ENCODE measurements at places on chromosomes 13 and 19.

DNA sequence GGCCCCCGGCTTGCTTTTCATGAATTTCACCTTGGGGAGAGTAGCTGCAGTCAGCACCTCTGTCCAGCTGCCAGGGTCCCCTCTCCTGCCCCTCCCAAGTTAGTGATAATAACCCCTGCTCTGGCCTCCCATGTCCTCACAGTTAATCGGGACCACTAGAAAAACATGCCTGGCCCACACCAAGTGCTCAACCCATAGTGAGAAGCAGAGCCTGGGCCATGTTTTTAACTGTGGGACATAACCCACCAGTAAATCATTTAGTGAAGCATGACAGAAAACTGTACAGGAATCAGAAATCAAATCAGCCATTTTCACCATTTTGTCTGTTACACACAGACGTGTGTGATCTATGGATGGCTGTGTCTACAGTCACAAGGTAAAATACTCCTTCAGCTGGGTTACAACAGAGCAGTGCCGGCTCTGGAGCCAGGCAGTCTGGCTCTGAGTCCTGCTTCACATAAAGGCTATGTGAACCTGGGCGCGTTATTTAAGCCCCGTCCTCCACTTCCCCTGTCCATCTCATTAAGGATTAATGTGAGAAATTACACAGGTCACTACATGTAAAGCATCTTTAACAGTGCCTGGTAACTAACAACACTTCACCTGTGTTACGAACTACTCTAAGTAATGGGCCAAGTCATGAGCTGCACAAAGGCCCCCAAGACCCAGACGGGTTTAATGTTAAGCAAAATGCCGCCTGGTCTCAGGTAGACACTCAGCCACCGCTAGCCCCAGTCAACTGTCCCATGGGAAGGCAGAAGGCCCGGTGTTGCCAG lies 7.6 kb upstream of the ECH1 start:
- no peak for DNase-seq

DNA sequence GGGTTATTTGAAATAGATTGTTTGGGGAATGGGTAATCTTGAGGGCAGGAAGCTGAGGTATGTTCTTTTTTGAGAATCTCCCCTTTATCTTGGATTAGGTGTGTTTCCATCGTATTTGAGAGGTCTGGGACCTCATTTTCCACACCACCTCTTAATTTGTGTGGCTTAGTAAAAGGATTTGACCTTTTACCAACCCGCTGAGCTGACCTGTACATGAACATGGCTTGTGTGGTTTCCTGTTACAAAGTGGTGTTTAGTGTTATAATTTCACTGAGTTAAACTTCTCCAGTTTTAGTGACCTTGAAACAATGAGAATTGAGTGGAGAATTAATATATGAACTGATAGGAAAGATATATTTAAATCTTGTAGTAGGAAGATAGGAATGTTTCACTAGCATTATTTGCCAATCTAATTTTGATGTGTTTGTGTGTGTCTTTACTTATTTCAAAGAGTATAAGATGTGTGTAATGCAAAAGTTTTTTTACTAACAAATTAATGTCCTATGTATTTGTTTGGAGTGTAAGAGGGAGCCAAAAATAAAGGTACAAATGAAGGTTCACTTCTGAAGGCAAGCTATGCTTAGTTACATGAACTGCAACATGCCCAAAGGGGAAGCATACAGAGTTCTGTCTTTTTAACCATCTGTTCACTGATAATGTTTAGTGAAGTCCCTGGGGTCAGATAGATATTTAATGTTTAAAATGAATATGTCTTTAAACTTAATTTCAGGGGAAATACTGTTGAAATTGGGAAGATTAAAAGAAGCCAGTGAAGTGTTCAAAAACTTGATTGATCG lies 17.1 kb downstream of the NAA16 start:
- no peak for DNase-seq

DNA sequence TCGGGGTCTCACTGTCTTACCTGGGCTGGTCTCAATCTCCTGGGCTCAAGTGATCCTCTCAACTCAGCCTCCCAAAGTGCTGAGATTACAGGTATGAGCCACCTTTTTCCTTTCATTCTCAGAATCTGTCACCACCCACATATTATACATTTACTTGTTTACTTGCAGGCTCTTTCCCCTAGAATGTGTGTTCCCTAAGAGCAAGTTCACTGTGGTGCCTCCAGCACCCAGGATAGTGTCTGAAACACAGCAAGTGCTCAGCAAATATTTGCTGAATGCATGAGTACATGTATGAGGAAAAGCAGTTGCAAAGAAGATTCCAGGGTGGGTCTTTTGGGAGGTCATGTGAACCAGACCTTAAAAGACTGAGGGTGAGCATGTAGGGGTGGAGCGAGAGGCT lies 96.8 kb downstream of the RGCC start:
- DNase-seq, result no peak

GRCh38 chr19:28881616-28882015 lies 331.3 kb downstream of the UQCRFS1 start:
- DNase-seq, result peak; percentile 18

DNA sequence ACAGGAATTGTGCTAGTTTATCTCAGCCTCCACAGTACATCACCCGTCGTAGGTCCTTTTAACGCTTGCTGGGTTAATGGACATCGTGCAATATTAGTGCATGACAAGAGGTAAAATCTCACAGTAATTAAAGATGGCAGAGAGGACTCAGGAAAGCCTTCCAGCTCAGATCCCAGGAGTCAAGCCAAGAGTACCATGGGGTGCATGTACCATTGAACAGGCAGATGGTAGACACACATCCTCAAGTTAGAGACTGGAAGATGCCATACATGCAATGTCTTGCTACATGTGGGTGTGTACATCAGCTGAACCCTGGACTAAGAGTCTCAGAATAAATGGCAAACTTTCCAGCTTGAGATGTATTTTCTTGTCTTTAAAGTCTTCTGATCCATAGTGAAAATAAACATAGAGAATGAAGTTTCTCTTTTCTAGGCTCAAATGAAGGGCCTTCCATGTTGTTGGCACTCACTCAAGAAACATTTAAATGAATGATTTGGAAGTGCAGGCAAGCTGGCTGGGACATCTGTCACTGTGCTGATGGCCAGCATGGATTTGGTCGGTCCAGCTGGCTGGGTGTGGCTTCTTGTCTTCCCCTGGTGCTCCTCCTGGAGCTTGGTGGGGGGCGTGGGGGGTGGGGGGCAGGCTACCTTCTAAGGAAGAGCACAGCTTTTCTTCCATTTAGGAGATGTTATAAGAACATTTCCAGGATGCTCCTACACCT lies 290.9 kb upstream of the MAB21L1 start:
- no peak for DNase-seq

GRCh38 chr19:30688696-30689095 lies 316.5 kb downstream of the ZNF536 start:
- DNase-seq, result no peak

DNA sequence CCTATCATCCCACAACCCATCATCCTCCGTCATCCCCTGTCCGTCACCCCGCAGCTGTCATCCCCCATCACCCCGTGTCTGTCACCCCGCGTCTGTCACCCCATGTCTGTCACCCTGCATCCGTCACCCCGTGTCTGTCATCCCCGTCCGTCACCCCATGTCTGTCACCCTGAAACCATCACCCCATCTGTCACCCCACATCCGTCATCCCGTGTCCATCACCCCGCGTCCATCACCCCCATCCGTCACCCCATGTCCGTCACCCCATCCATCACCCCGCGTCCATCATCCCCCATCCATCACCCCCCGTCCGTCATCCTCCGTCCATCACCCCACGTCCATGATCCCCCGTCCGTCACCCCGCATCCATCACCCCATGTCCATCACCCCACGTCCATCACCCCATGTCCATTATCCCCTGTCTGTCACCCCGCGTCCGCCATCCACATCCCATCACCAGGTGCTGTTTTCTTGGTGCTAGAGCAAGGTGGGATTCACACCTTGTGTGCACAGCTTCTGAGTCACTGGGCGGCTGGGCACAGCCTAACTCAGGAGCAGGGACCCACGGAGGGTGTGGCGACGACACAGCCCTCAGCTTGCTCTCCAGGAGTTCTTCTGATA lies 24.2 kb downstream of the RASA3 start:
- DNase-seq, result no peak
